Ascending aorta (tissue), 2 donors: ENCODE measurements at places on chromosomes 2 and 18.

GRCh38 chr2:26469092-26469710 is 8.7 kb downstream of the OTOF start:
- no peak for DNase-seq

GRCh38 chr18:49446481-49446880 is 14.0 kb downstream of the DYM start:
- no peak for DNase-seq

GRCh38 chr18:54060343-54061005 is 164.0 kb downstream of the MBD2 start:
- no peak for DNase-seq

DNA sequence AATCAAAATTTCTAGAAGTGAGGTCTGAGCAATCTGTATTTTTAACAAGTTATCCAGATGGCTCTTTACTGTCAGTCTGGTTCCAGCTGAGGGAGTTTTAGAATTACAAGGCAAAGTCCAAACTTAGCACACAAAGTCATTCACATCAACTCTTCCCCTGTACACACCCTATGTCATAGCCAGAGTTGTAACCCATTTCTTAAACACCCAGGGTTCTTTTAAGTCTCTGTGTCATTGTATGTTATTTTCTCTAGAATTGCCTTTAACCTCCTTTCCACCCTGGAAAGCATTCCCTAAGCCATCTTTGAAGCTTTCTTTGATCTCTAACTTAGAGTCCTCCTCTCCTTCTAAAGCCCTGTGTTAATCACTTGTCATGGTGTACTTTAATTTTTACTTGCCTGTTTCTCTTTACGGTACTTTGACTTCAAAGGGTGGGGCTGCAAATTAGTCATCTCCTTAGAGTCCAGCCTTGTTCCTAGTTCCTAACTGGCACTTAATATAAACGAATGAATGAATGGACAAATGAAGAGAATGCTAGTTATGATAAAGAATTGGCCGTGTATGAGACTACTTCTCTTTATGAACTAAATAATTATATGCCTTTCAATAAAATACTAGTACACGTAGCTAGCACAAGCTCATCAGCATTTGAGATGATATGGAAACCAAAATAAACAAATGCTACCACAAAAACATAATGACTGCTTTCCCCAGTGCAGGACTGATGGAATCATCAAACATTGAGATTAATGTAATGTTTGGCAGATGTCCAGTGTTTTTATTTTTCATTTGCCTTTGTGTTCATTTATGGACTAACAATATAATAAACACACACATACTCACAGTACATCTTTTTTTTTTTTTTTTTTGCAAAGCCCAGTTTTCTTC is 11.9 kb upstream of the ACTR3 start:
- DNase-seq = no peak

DNA sequence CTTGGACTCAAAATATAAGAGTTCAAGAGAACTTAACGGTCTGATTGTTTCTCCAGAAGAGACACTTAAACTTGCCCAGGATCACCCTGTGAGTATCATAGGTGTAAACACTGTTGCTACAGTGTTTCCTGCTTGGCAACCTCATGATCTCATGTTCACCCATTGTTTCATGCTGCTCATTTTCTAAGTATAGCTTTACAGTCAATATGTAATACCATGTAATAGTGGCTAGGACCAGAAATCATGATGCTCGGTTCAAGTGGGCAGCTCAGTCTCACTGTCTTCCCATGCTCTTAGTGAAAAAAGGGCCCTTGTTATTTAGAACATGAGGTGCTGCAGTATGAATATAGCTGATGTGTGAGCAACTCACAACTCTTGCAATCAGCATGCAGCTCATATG is 157.5 kb downstream of the CERS6 start:
- no peak for DNase-seq

DNA sequence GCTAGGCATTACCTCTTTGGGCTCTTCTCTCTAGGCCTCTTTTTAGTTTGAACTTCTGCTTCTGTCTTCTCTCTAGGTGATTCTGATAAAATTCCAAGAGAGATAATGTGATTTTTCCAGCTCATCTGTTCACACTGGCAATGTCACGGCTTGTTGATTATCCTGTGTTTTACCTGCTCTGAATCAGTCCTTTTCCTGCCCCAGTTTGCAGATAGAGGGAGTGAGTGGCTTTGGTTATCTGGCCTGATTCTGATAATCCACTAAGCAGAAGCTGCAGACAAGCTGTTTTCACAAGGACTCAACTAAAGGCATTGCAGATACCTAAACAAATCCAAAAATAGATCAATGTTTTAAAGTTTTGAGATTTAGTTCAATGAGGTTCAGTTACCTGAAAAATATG is 111.9 kb downstream of the DCC start:
- no peak for DNase-seq

DNA sequence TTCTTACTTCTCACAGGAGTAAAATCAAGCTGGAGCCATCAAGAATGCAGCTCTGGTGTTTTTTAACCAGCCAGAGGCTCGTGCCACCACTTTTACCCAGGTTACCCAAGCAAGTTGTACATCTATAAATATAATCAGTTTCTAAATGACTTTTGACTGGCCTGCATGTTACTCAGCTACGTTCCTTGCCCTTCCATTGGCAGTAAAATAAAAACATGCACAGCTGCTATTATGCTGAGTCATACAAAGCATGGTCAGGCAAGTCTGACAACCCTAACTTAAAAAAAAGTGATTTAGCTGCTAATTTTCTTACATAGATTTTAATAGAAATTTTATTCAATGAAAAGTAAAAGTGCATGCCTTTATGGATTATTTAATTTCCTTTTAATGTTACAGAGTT is 111.7 kb upstream of the CSRNP3 start:
- DNase-seq = no peak

- no peak for DNase-seq
These were observed 20.5 kb downstream of the ADAM17 start for GRCh38 chr2:9535177-9535576.

- DNase-seq = no peak
These were observed 16.9 kb downstream of the PMAIP1 start for GRCh38 chr18:59916746-59917145.

DNA sequence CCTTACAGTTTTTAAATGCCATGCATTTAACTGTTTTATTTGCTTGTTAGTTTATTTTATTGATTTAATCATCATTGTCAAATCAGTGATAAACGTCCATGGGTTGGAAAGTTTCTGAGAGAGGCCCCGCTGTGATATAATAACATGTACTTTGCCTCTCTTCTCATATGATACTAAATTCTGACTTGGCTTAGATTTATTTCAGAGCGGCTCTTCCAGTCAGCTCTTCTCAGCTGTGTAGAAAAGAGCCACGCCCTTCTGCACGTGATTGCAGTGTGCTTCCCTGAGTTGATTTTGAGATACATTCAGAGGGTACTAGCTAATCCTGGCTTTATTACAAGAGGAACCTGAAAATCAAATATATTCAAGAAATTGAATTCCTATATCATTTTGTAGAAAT is 218.6 kb downstream of the KCNE4 start:
- no peak for DNase-seq

GRCh38 chr2:109348671-109349502 is 219.9 kb downstream of the SH3RF3 start:
- no peak for DNase-seq

- DNase-seq = no peak
These were observed at the start of gene ASB18 for GRCh38 chr2:236264256-236264655. ASB18 (minus strand) TSS chr2:236264406; CDS start chr2:236264345, 61 bp downstream.

- no peak for DNase-seq
These were observed 510.3 kb downstream of the ZNF804A start for GRCh38 chr2:185108588-185108987.

- no peak for DNase-seq
These were observed 125.8 kb downstream of the NETO1 start for GRCh38 chr18:72742002-72742401.

DNA sequence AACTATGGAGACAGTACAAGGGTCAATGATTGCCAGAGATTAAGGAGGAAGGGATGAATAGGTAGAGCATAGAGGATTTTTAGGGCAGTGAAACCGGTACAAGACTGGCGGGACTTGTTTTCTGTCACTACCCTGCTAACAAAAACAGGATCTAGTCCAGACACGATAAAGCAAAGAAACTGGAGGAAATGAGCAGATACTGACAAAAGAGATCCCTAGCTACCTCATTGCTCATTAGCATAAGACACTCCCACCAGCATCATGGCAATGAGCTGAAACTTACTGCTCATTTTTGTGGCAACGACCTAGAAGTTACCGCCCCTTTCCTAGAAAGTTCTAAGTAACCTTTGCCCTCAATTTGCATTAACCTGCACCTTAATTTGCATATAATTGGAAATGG is 131.2 kb downstream of the ETAA1 start:
- no peak for DNase-seq

DNA sequence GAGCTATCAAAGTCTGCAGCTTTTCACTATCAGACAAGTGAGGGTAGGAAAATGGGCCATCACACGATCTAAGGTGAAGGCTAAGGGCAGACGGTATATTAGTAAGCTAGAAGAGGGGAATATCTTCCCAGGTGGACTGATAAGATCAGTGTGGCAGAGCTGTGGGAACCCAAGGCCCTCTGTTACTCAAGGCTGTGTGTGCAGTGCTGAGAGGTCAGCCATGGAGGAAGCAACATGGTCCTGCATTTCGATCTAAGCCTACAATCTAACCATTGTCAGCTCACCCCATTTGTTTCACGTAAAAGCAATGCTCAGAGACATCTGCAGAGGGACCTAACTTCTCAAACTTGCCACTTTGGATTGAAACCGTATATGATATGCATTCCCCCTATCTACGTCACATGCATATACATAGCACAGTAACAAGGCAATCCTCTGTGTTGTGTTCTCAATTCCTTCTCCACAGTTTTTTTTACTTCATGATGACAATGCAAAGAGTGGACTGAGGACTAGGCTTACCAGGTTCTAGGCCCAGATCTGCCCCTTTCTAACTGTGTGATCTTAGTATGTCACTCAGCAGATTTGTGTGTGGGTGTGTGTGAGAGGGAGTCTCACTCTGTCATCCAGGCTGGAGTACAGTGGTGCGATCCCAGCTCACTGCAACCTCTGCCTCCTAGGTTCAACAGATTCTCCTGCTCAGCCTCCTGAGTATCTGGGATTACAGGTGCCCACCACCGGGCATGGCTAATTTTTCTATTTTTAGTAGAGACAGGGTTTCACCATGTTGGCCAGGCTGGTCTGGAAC is 45.2 kb downstream of the SLC8A1 start:
- no peak for DNase-seq

GRCh38 chr18:32769586-32770053 is 3.2 kb downstream of the KLHL14 start:
- DNase-seq = no peak

GRCh38 chr2:200913654-200914053 is 24.5 kb downstream of the NIF3L1 start:
- no peak for DNase-seq

DNA sequence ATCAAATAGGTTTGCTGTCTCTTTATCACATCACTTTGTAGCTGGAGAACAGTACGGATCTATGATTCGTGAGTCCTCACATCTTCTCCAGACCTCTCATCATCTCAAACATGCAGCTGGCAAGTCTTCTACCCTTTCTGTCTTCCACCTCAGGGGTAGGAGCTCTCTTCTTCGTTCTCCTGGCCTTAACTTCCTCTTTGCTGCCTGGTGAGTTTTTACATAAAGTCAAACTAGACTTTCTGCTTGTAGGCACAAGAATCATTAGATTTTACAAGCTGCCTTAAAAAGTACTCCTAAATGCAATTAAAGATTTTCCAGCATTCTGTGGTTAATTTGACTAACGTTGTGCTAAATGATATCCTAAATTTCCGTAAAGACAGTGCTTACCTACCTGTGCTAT is 43.7 kb upstream of the TANK start:
- no peak for DNase-seq

DNA sequence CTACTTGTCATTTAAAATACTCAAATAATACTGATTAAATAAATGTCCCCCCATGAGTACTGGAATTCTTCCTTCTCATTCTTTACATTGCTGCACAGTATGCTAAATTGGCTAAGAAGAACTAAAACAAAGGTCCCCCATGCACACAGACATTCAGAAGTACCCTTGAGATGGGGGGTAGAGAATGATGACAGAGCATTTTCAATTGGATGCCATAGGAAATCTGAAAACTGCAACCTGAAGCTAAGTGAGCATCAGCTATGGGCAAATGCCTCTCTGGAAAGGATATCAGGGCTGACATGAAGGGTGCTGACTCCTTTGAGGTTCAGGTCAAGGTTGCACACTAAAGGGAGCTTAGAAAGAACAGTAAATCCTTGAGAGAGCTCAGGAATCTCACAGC is 10.1 kb upstream of the TNFAIP6 start:
- DNase-seq = no peak

DNA sequence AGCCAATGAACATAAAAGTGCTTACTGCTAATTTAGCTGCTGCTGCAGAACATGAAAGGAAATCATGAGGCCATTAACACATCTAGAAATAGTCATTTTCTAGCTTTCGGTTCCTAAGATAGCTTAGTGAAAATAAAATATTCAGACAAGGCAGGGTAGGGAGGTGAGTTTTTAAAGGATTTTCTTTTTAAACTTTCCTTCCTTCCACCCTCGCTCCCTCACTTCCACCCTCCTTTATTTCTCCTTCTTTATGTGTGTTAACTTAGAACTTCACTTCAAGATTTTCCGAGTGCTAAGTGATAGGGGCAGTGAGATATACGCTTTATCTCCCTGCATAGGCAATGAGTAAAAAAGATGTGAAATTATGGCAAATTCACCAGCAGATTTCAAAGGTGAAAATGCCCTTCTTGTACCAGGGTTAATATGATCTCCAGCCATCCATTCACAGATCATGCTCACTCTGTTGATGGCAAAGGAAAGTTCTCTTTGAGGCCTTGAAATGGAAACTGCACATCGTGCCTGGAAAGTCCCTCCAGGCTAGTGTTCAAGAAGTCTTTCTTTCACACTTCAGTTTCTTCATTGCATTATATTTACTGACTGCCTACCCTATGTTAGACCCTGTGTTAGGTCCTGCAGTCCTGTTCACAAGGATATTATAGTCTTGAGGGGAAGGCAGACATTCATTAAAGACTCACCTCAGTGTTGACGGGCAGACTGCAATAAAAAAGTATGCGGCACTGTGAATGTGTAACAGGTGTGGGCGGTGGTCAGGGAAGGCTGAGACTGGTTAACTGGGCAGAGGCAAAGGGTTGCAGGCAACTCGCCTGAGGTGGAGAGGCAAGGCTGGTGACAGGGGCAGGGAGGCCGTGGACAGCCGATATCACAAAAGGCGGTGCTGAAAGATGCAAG is 200.8 kb downstream of the PLCL1 start:
- no peak for DNase-seq

GRCh38 chr18:24396082-24396633 is 1.5 kb downstream of the OSBPL1A start:
- DNase-seq = no peak

GRCh38 chr2:101781791-101782426 is 84.4 kb downstream of the MAP4K4 start:
- DNase-seq = no peak

DNA sequence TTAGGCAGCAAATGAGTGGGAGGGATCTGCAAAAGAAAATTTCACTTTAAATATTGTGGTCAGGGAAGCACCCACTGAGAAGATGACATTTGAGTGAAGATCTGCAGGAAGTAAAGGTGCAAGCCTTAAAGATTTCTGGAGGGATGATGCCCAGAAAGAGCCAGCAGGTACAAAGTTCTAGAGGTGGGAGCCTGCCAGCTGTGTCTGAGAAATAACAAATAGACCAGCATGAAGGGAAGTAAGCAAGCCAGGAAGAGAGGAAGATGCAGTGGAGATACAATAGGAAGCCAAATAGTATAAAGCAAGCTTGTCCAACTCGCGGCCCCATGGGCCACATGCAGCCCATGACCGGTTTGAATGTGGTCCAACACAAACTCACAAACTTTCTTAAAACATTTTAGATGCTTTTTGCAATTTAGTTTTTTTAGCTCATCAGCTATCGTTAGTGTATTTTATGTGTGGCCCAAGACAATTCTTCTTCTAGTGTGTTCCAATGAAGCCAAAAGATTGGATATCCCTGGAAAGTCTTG is 489.9 kb downstream of the DCC start:
- DNase-seq = no peak
